Renal cortical epithelial cell (primary cell): ENCODE measurements at places on chromosomes 11 and 22.

GRCh38 chr11:60241786-60242185 is 1.2 kb downstream of the MS4A4E start:
- no peak for DNase-seq

GRCh38 chr11:42170601-42171000 is 711.1 kb upstream of the LRRC4C start:
- no peak for DNase-seq

DNA sequence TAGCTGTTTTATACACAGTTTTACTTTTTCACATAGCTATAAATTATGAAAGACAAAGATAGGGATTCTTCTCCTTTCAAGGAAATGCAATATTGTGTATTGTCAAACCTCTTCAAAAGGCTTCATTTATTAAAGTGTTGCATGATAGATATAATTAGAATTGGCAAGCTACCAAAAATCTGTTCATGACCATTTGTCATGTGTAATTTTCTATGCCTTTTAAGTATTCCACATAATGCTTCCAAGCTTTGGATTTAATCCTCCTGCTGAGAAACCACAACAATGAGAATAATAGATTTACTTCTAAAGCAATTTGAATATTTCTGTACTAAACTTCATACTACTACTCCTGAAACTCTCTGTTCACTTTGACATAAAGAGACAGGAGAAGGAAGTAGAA is 403.2 kb upstream of the CCDC179 start:
- no peak for DNase-seq

DNA sequence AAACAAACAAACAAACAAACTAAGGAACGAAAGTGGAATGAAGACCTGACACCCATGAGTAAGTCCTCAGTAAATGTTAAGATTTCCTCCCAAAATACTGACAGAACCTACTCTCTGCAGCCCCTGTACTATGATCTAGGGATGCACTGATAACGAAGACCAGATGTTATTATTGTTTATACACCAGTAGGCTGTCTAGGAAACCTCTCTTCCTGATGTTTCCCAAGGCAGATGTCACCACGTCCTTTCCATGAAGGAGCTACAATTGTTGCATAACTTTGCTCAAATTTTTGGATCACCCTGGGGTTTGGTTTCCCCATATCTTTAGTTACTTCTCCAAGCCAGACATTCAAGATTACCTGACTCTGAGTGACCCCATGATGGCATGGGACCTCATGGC is 340.7 kb downstream of the MIAT start:
- DNase-seq: no peak
